Stimulated activated CD8-positive, alpha-beta memory T cell treated with anti-CD3 and anti-CD28 coated beads, Interleukin-7, amount 100 ng/mL, for 4 hours (primary cell): ENCODE measurements at places on chromosomes 11 and 22.

DNA sequence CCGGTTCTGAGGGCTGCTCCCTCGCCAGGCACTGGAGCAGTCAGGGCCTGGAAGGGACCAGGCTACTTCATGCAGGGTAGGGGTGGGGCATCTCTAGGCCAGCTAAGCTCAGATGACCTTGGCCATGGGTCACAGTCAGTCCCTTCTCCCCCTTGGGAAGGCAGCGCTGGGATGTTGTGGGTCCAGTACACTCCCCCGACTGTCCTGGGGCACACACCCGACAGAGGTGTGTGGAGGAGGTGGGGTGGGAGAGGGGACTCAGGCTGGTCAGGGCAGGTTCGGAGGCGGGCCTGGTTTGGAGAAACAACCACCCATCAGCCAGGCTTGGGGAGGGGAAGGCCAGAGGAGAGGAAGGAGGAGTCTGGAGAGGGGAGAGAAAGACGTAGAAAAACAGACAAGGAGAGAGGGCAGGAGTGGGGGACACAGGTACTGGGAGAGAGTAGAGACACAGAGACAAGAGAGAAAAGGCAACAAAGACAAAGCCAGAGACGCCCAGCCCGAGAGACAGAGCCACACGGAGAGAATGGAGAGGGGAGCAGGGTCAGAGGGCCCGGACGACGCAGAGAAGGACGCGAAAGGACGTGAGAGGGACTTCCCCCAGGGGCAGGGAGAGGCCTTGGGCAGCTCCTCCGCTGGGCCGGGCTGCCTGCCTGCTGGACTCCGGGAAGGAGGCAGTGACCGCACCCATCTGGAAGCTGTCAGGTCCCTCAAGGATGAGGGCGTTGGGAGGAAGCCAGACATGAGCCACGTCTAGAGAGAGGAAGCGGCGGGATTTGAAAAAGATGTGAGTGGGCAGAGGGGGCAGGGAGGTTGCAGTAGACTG, 30.6 kb upstream of the TSKU start:
- DNase-seq, result no peak

DNA sequence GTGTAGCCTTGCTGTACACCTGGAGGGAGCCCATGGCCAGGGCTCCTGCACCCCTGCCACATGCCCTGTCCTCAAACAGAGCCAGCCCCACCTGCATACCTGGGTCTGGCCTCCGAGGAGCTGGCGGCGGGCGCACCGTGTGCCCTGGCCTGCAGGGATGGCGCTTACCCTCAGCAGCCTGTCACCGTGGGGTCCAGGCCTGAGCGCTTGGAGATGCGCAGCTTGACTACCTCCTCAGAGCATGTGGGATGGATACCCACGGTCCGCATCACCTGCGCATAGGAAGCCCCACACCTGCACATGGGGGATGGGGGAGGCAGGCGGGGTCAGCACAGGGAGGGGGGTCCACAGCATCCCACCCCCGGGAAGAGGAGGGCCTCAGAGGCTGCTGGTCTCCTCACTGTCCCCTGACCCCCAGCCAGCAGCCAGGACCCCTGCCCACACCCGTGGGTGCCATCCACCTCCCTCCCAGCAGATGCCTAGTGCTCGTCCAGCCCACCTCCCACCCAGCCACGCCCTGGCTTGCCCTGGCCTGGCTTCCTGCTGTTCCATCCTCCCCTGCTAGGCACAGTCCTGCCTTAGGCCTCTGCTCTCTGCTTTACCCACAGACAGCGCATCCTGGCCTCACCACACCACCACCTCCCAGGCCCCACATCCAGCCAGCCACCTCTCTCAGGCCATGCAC, 22.4 kb upstream of the GNB1L start:
- no peak for DNase-seq

DNA sequence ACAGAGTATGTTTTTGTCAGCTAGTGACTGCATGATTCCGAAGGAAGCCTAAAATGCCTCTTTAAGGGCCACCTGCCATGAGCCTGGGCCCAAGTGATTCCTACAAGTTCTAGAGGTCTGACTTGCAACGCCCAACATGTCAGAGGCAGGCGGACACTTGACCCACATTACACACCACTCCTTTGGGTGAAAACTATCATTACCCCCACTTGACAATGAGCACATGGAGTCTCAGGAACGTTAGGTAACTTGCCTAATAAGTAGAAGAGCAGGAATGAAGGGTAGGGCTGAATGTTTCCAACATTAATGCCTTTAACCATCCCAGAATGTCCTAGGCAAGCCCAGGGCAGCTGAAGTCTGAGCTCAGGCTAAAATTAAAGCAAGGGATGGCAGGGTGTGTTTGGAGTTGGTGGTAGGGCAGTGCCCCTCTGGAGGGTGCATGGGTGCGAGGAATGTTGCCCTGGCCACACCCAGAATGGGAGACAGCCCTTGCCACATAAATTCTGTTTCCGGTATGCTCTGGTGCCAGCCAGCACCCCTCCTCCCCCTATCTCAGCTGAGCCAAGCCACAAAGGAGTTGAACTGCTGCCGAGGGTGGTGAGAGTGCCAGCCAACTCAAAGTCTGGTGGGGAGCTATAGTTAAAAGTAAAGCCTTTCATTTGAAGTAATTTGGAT, 2.5 kb downstream of the PLAAT2 start:
- DNase-seq, result no peak

DNA sequence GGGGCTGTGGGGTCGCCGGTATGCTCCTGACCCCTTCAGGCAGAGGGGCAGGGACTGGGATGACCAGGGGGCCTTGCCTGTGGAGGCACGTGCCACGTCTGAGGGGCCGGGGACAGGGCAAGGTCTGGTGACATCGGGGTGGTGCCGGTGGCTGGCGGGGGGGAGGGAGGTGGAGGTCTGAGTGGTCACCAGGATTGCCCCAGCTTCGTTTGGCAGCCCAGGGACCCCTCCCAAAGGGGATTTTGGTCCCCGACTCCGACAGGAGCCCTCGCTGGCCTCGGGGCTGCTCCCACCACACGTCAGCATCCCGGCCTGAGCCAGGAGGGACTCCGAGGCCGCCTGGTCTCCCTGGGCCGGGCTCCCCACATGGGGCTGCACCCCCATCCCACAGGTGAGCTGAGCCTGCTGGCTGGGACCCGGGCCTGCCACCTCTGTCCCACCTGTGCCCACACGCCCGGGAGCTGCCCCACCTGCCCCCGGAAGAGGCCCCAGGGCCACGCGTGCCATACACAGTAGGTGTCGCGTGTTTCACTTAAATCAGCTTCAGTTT, 1.1 kb upstream of the MUC6 start:
- no peak for DNase-seq

DNA sequence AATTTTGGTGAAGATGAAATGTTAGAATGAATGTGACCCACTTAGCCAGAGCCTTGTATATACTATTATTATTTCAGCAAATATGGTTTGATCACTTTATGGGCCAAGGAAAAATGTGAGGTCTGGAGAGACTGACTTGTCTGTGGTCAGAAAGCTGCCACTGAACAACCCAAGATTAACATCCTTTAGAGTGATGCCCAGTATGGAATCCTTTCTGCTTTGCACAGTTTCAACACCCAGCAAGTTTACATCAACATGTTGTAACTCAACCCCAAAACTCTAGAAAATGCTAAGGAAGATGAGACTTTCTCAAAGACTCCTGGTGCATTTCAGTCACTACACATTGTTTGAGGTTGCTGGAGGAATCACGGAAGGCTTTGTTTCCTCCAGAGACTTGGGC, 107.7 kb downstream of the SNX19 start:
- no peak for DNase-seq

DNA sequence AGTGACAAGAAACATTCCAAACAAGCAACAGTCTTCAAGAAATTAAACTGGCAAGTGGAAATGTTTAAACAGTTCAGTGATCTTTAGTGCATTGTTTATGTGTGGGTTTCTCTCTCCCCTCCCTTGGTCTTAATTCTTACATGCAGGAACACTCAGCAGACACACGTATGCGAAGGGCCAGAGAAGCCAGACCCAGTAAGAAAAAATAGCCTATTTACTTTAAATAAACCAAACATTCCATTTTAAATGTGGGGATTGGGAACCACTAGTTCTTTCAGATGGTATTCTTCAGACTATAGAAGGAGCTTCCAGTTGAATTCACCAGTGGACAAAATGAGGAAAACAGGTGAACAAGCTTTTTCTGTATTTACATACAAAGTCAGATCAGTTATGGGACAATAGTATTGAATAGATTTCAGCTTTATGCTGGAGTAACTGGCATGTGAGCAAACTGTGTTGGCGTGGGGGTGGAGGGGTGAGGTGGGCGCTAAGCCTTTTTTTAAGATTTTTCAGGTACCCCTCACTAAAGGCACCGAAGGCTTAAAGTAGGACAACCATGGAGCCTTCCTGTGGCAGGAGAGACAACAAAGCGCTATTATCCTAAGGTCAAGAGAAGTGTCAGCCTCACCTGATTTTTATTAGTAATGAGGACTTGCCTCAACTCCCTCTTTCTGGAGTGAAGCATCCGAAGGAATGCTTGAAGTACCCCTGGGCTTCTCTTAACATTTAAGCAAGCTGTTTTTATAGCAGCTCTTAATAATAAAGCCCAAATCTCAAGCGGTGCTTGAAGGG, 6.0 kb downstream of the MALAT1 start:
- DNase-seq, result no peak

DNA sequence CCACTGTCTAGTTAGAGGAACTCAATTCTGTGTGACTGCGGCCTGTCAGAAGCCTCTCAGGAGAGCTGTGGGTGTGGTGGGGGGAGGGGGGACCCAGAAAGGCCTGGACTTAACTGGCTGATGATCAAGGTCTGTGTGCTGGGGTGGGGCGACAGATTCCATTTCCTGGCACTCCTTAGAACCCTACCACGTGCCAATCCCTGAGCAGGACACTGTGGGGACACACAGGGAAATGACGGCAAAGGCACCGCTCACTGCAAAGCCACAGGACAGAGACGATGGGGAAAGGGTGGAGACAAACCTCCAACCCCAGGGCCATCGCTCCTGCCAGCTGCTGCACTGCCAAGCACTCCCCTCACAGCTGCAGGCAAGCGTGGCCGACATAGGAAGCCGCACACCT, 58.4 kb upstream of the BID start:
- no peak for DNase-seq
